ENCODE measurements at places on chromosomes 4 and X. TPM values are rescaled to one million over a fixed set of nuclear protein-coding genes. Genes with fewer than 3 reads are reported as not detected.
A peak's percentile ranks its signal among the peaks of the same experiment; 100 is the strongest.

XK gene
- 0.12 TPM for total RNA-seq

- no peaks in the 10 kb centered on the region for H3K27me3 ChIP-seq
- H3K27ac ChIP-seq: peak overlapping the region; percentile 66
- peaks cover 42% of the 10 kb centered on the region for H3K4me1 ChIP-seq
- no peak for DNase-seq
Observed at GRCh38 chr4:36278789-36279188, 2.6 kb upstream of the DTHD1 start.

- no peak overlapping the region for H3K4me3 ChIP-seq
- no peaks in the 10 kb centered on the region for H3K36me3 ChIP-seq
- no peaks in the 10 kb centered on the region for H3K4me1 ChIP-seq
- H3K27me3 ChIP-seq: no peaks in the 10 kb centered on the region
Observed at GRCh38 chr4:91319556-91320268, 984.1 kb upstream of the GRID2 start.

GRCh38 chr4:73252001-73252400 lies 6.6 kb downstream of the ANKRD17 start:
- H3K27ac ChIP-seq: no peak overlapping the region
- peaks cover 52% of the 10 kb centered on the region for H3K36me3 ChIP-seq
- no peak overlapping the region for H3K4me3 ChIP-seq
- no peaks in the 10 kb centered on the region for H3K27me3 ChIP-seq

SGCB gene
- total RNA-seq: 8.2 TPM

RASSF6 gene
- total RNA-seq: not detected

DCX gene
- not detected for total RNA-seq

CCNB3 gene
- 0.64 TPM for total RNA-seq

GRCh38 chr4:125353131-125353530 lies 38.4 kb downstream of the FAT4 start:
- no peaks in the 10 kb centered on the region for H3K4me1 ChIP-seq
- H3K27ac ChIP-seq: no peak overlapping the region
- H3K36me3 ChIP-seq: no peaks in the 10 kb centered on the region
- H3K27me3 ChIP-seq: no peaks in the 10 kb centered on the region

GRCh38 chr4:6509587-6509986 lies 37.2 kb upstream of the PPP2R2C start:
- no peaks in the 10 kb centered on the region for H3K4me1 ChIP-seq
- no peak for DNase-seq
- H3K4me3 ChIP-seq: no peak overlapping the region
- no peak overlapping the region for H3K27ac ChIP-seq
- H3K36me3 ChIP-seq: peaks cover 2% of the 10 kb centered on the region

GJB1 gene
- total RNA-seq: not detected

- no peaks in the 10 kb centered on the region for H3K27me3 ChIP-seq
- peak overlapping the region; percentile 83 for H3K27ac ChIP-seq
- peaks cover 4% of the 10 kb centered on the region for H3K36me3 ChIP-seq
Observed at GRCh38 chr4:10733481-10734062, 49.0 kb upstream of the CLNK start.

SH2D1A gene
- total RNA-seq: 67.1 TPM

LRBA gene
- 61.2 TPM for total RNA-seq

DNA sequence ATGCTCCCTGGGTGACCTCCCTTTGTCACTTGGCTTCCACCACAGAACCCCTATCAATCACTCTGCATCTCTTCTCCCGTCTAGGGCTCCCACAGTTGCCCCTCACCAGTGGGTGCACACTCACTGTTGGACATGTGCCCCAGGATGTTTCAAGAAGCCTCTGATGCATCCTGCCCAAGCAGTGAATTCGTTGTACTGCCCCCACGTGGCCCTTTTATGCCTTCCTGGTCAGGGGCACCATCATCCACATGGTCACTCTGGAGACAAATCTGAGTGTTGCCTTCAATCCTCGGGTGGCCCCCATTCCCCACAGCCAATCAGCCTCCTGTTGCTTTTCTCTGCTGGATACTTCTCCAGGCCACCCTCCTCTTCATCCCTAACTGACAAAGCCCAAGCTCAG lies 12.2 kb downstream of the ITIH6 start:
- H3K4me3 ChIP-seq: no peak overlapping the region
- H3K36me3 ChIP-seq: no peaks in the 10 kb centered on the region
- H3K27me3 ChIP-seq: no peaks in the 10 kb centered on the region
- H3K27ac ChIP-seq: no peak overlapping the region
- no peak for DNase-seq
- no peaks in the 10 kb centered on the region for H3K4me1 ChIP-seq

USP17L10 gene
- not detected for total RNA-seq

CWH43 gene
- not detected for total RNA-seq

ARHGAP24 gene
- 0.92 TPM for total RNA-seq

PCYT1B gene
- 0.74 TPM for total RNA-seq
